Right lung (tissue), 10 donors: ENCODE measurements at places on chromosomes 2 and 18.
A peak's percentile ranks its signal among the peaks of the same experiment; 100 is the strongest.

- no peak for DNase-seq
Measured at GRCh38 chr2:134136731-134137130, 117.1 kb upstream of the MGAT5 start.

DNA sequence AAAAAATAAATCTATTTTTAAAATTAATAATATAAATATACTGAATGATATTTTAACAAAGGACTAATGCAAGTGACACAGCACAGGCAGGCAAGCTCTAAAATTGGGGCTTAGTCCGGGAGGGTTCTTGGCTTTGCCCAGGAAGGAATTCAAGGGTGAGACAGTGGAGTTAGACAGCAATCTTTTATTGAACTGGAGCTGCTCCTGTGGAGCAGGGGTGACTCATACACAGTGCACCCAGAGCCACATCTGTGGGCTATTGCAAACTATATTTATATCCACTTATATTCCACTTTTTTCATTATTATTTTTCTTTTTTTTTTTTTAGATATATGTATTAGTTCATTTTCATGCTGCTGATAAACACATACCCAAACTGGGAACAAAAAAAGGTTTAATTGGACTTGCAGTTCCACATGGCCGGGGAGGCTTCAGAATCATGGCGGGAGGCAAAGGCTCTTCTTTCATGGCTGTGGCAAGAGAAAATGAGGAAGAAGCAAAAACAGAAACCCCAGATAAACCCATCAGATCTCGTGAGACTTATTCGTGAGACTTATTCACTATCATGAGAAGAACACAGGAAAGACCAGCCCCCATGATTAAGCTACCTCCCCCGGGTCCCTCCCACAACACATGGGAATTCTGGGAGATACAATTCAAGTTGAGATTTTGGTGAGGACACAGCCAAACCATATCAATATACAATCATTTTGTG is 437.1 kb downstream of the BCL11A start:
- DNase-seq, result no peak

- no peak for DNase-seq
Measured at GRCh38 chr18:22176420-22177326, 7.3 kb downstream of the GATA6 start.

DNA sequence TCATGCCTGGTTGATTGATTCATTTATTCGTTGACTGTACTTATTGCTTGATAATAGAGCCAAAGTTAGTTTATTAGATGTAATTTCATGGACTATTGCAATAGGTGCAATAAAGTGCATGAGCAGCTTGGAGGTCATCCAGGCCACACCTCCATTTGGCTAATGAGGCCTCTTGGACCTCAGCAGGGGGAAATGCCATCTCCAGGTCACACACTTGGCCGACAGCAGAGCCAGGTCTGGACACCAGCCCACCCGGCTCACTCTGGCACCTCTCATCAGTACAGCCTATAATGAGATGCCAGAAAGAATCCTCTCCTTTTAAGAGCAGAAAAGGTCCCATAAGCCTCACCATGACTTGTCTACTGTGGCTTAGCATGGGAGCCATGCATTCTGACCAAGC is 71.2 kb upstream of the AFF3 start:
- DNase-seq, result no peak

GRCh38 chr2:1282552-1282951 is 130.7 kb upstream of the TPO start:
- DNase-seq, result no peak

- no peak for DNase-seq
Measured at GRCh38 chr2:79005216-79005615, 20.3 kb upstream of the REG3G start.

- no peak for DNase-seq
Measured at GRCh38 chr2:201971531-201972228, 62.0 kb upstream of the FZD7 start.

DNA sequence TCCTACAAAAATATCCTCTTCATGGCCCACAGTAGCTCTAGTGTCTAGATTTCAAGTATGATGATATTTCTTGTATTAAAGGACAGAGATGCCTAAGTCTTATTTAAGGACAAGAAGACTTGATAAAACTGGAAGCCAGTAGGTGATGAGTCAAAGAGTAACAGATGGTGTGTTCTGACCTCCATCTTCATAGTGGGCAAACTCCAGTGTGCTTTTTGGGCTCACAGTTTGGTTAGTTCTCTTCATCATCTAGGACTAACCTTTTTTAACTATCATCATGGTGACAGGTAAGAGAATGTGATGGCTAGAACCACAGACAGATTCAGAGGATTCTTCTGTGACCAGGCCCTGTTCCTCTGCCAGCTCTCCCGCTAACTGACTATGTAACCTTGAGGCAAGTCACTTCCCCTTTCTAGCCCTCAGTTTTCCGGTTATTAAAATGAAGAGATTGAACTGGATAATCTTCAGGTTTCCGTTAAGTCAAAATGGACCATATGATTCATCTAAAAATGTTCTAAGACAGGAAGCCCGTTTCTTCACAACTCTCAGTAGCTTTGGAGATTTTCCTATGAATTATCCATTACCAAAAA is 140.3 kb upstream of the RASGRP3 start:
- no peak for DNase-seq

- no peak for DNase-seq
Measured at GRCh38 chr2:231238689-231239088, 40.3 kb downstream of the ARMC9 start.

GRCh38 chr2:63614983-63615945 is 26.5 kb downstream of the MDH1 start:
- DNase-seq, result no peak

GRCh38 chr18:66110607-66111006 is 359.8 kb downstream of the CDH7 start:
- DNase-seq, result no peak

- no peak for DNase-seq
Measured at GRCh38 chr2:73718851-73719621, 18.1 kb downstream of the TPRKB start.

DNA sequence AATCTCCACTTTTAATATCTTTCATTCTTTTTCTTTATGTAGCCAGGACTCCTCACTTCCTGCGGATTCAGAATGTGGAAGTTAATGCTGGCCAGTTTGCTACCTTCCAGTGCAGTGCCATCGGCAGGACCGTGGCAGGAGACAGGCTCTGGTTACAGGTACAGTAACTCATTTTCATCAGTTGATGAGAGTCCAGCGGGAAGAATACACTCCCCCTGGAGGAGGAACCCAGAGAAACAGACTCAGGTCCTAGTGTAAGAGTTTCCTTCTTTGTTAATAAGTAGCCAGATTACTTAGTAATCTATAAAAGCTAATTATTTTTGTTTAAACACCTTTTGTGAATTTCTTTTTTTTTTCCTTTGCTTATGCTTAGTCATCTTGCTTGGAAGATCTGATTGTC is 359.4 kb downstream of the PTPRM start:
- no peak for DNase-seq

GRCh38 chr2:97870396-97870843 is 125.3 kb downstream of the TMEM131 start:
- peak; percentile 12 for DNase-seq

GRCh38 chr2:230708204-230708603 is 4.4 kb upstream of the CAB39 start:
- no peak for DNase-seq
